HFFc6 (cell line): ENCODE measurements at places on chromosomes 1 and 21.

- DNase-seq = no peak
- H3K27me3 ChIP-seq = no peaks in the 10 kb centered on the region
- no peaks in the 10 kb centered on the region for H3K4me1 ChIP-seq
- no peaks in the 10 kb centered on the region for H3K36me3 ChIP-seq
- no peak overlapping the region for H3K4me3 ChIP-seq
These were observed 112.3 kb downstream of the PRRX1 start for GRCh38 chr1:170776252-170776651.

- peaks cover 4% of the 10 kb centered on the region; the same call in 1 of the 2 replicates for H3K27me3 ChIP-seq
- H3K27ac ChIP-seq = no peak overlapping the region
- H3K4me1 ChIP-seq = peaks cover 52% of the 10 kb centered on the region
- no peaks in the 10 kb centered on the region for H3K36me3 ChIP-seq
- peak; percentile 33 for DNase-seq
These were observed 24.8 kb upstream of the ACBD6 start for GRCh38 chr1:180527101-180527669.

DNA sequence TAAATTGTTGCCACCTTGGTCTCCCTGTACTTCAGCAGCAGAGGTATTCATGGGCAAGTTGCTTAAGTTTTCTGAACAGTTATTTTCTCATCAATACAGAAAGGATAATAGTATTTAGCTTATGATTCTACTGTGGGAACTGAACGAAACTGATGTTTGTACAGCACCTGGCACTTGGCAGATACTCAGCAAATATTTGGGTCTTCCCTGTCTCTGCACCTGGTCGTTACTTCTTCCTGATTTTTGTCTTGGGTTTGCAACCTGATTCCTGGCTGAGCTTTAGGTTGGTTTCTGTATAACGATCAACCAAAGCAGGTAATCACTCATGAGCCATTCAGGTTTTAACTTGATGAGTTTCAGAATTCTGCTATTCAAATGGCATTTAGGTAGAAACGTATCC, 490.6 kb downstream of the KIF26B start:
- no peaks in the 10 kb centered on the region for H3K27me3 ChIP-seq
- H3K4me3 ChIP-seq = no peak overlapping the region
- DNase-seq = no peak
- H3K36me3 ChIP-seq = peaks cover 32% of the 10 kb centered on the region

GRCh38 chr1:31201931-31202360, 37.7 kb downstream of the NKAIN1 start:
- peaks cover 14% of the 10 kb centered on the region for H3K27me3 ChIP-seq
- H3K4me3 ChIP-seq = no peak overlapping the region
- H3K27ac ChIP-seq = no peak overlapping the region
- H3K4me1 ChIP-seq = peaks cover 6% of the 10 kb centered on the region; the same call in 1 of the 2 replicates

DNA sequence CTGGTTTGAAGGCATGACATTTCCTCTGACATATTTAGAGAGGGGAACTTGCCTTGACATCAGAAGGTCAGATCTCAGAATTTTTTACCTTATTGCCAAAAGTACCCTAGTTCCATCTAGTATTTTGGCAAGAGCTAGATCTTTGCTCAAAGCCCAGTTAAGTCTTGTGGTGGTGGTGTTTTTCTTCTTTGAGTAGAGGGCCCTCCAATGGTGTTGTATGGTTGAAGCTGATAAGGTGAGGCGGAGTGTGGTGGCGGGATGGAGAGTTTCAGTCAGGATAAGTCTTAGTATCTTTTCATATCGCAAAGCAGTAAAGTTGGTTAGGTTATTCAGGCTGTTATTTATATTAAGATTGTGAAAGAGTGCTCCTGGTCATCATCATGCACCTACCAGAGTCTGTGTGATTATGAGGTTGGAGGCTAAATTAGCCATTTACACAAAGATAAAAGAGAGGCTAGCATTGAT, 20.1 kb upstream of the MACF1 start:
- H3K27ac ChIP-seq = peak overlapping the region; percentile 90
- H3K27me3 ChIP-seq = no peaks in the 10 kb centered on the region; the same call in 1 of the 2 replicates
- DNase-seq = no peak
- peak overlapping the region; percentile 64 for H3K4me3 ChIP-seq
- H3K36me3 ChIP-seq = peaks cover 5% of the 10 kb centered on the region

DNA sequence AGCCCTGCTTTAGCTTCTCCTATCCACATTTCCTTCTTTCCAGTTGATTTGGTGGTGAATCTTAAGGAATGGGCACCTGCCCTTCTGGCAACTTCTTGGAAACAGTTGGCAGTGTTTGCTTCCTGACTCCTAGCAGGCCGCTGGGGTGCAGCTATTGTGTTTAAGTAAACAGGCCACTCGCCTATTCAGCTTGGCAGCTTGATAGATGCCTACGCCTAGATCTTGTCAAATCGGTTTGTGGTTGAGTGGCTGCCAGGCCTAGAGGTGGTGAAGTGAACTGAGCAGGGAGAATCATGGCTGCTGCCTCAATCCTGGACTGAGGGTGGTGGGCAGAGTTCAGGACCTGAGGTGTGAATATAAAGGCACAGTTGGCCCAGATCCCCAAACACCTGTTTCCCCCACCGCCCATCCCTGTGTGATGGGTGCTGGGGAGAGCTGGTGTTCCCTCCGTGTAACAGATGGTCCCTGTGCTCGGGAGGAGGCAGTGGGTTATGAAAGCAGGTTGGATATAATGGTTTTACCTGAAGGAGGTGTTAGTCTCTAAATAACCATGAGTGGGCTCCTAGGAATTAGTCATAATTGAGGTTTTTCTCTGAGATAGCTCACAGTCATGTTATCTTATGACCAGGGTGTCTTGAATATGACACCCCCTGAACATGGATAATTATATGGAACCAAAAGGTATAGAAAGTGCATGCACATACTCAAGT, 940 bp upstream of the PLA2G2C start:
- H3K4me1 ChIP-seq = peaks cover 2% of the 10 kb centered on the region; the same call in 1 of the 2 replicates
- no peaks in the 10 kb centered on the region; the same call in 1 of the 2 replicates for H3K36me3 ChIP-seq
- H3K27ac ChIP-seq = no peak overlapping the region
- peaks cover 50% of the 10 kb centered on the region for H3K27me3 ChIP-seq
- no peak overlapping the region for H3K4me3 ChIP-seq

GRCh38 chr1:241180569-241180968, 176.4 kb downstream of the RGS7 start:
- no peak overlapping the region for H3K4me3 ChIP-seq
- DNase-seq = no peak
- no peak overlapping the region for H3K27ac ChIP-seq
- H3K27me3 ChIP-seq = peaks cover 2% of the 10 kb centered on the region
- H3K4me1 ChIP-seq = no peaks in the 10 kb centered on the region

DNA sequence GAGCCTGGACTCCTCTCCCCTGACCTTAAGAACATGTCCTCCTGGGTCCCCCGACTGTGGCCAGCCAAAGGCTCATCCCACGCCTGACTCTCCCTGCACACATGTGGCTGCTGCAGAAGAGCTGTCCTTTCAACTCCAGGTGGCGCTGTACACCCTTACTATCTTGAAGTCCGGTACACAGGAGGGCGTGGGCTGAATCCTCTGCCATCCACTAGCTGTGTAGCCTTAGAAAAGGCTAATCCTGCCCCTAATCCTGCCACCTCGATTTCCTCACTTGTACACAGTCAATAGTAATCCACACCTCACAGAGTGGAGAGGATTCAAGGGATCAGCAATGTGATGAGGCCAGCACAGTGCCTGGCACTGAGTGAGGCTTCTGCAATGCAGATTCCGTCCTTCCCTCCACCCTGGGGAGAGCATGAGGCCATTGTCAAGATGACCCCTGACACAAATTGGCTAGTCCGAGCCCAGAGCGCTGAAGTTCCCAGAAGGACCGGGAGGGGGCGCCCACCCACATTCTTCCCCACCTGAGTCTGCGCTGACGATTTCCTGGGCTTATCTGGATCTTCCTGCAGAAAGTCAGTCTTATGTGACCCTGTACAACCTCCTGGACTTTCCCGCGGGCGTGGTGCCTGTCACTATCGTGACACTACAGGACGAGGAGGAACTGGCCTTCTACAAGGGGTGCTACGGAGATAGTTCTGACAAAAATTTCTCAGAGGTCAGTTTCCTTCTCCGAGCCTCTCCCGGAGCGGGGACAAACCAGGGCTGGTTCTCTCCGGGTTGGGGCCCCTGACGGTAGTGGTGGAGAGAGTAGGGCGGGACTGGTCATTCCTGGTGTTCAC, 47.1 kb upstream of the DMBX1 start:
- peak; percentile 76 for DNase-seq
- H3K4me3 ChIP-seq = peak overlapping the region; percentile 88
- H3K36me3 ChIP-seq = no peaks in the 10 kb centered on the region
- peaks cover 46% of the 10 kb centered on the region for H3K27me3 ChIP-seq
- H3K27ac ChIP-seq = peak overlapping the region; percentile 75

GRCh38 chr1:17544776-17545350, 5.4 kb downstream of the ARHGEF10L start:
- peaks cover 2% of the 10 kb centered on the region; the same call in 1 of the 2 replicates for H3K27me3 ChIP-seq
- no peak overlapping the region; the same call in 1 of the 2 replicates for H3K4me3 ChIP-seq
- peak overlapping the region; percentile 63 for H3K27ac ChIP-seq
- H3K4me1 ChIP-seq = peaks cover 41% of the 10 kb centered on the region
- no peak for DNase-seq

DNA sequence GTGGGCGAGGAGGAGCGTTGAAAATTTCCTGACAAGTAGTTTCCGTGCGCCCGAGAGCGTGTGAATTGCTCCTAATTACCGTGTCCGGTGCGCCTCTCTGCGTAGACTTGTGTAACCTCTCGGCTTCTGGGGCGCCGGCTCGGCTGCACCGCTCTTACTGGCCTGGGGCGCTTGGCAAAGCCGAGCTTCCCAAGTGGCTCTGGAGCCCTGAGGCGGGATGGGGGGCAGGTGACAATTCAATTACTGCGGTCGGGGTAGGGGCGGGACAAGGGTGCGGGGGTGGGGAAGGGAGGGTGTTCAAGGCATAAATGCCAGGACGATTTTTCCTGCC, 392 bp upstream of the DMRTA2 start:
- no peak for DNase-seq
- H3K4me3 ChIP-seq = peak overlapping the region; percentile 88
- H3K27ac ChIP-seq = no peak overlapping the region
- peaks cover 41% of the 10 kb centered on the region for H3K4me1 ChIP-seq
- H3K36me3 ChIP-seq = no peaks in the 10 kb centered on the region; the same call in 1 of the 2 replicates

DNA sequence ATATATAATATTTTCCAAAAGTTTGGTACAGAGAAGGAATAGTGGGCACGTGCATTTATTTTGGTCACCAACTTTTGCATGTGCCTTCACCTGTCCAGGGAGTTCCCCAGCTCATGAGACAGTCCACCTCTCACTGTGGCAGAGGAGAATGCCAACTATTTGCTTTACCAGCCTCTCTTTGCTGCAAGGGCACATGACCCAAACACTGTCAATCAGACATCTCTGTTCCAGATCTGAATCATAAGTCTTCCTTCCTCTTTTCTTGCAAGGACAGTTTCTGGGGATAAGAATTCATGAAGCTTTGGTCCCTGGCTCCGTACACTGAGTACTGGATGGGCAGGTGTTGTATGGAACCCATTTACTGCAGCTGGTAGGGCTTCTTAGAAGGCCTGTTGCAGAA, 38.6 kb downstream of the C1orf87 start:
- DNase-seq = no peak
- no peaks in the 10 kb centered on the region for H3K36me3 ChIP-seq
- no peak overlapping the region for H3K4me3 ChIP-seq
- no peaks in the 10 kb centered on the region; the same call in 1 of the 2 replicates for H3K27me3 ChIP-seq
- no peak overlapping the region for H3K27ac ChIP-seq
